Stimulated activated CD8-positive, alpha-beta memory T cell treated with anti-CD3 and anti-CD28 coated beads, Interleukin-15, amount 100 ng/mL, for 48 hours (primary cell): ENCODE measurements at places on chromosomes 1 and 21.

GRCh38 chr1:187948170-187948794 lies 1119.5 kb downstream of the PLA2G4A start:
- no peak for DNase-seq

GRCh38 chr1:119978018-119978505 lies 81.7 kb upstream of the ADAM30 start:
- DNase-seq: no peak

GRCh38 chr1:26983863-26984262 lies 9.6 kb upstream of the TRNP1 start:
- no peak for DNase-seq

DNA sequence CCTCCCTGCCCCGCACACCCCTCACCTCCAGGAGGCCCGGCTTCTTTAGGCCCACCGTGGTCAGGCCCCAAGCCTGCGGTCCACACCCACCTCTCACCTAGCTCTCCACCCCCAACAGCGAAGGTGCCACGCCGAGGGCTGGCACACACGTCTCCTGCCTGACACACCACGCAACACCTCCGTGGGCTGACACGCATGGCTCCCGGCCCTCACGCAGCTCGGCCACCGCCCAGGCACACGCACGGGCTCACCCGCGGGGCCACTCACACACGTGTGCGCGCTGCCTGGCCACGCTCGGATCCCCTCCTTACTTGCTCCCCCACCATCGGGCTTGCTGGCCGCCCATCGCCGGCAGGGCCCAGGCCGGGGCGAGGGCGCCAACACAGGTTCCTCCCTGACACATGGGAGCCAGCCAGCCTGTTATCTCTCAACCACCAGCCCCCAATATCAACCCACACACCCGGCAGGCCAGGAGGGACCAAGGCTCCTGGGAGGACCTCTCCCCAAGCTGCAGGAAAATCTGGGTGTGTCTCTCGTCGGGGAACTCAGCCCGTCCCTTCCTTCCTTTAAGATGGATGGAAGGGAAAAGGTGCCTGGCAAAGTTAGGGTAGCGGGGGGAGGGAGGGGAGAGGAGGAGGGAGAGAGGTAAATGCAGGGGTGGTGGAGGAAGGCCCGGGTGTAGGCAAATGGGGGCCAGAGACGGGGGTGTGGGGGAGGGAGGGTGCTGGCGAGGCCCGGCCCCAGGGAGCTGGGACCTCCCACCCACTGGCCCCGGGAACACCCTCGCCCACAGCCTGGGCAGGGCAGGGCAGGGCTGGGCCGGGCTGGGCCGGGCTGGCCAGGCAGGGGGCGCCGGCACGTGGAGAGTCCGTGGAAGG lies 546 bp downstream of the ELOVL1 start:
- DNase-seq: no peak

GRCh38 chr1:178472531-178472930 lies 24.2 kb downstream of the CLEC20A start:
- no peak for DNase-seq

GRCh38 chr1:171881442-171881841 lies 40.1 kb downstream of the DNM3 start:
- DNase-seq: no peak

DNA sequence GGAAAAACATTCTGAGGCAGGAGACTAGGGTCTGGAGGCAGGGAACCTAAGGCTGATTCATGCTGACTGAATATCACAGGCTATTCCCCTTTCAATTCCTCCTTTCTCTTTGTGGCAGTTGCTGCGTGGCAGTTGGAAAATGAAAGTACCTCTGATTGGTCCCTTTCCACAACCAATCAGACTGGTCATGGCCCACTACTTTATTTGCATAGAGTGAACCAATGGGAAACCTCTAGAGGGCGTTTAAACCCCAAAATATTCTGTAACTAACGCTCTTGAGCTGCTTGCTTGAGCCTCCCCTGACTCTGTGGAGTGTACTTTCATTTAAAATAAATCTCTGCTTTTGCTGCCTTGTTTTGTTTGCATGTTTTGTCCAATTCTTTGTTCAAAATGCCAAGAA lies 27.7 kb upstream of the VN1R5 start:
- DNase-seq: no peak

DNA sequence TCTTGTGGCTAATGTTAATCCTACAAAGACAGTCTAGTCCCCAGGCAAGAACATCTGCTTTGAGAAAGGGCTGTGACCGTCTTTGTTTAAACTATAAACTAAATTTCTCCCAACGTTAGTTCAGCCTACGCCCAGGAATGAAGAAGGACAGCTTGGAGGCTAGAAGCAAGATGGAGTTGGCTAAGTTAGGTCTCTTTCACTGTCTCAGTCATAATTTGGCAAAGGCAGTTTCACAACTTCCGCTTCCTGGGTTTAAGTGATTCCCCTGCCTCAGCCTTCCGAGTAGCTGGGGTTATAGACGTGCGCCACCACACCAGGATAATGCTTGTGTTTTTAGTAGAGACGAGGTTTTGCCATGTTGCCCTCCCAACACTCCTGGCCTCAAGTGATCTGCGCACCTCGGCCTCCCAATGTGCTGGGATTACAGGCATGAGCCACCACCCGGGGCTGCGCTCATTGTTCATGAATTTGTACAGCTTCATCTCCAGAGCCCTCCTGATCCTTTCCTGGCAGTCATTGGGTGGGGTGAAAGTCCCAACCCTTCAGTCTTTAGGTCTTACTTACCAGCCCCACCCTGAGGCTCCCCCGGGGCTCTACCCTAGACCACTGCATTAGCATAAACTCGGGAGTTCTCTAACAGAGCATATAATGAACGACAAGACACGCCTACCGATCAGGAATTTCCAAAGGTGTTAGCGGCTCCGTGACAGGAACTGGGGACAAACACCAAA lies 4.9 kb upstream of the MASP2 start:
- no peak for DNase-seq

GRCh38 chr1:96234299-96234698 lies 487.3 kb upstream of the PTBP2 start:
- DNase-seq: no peak

DNA sequence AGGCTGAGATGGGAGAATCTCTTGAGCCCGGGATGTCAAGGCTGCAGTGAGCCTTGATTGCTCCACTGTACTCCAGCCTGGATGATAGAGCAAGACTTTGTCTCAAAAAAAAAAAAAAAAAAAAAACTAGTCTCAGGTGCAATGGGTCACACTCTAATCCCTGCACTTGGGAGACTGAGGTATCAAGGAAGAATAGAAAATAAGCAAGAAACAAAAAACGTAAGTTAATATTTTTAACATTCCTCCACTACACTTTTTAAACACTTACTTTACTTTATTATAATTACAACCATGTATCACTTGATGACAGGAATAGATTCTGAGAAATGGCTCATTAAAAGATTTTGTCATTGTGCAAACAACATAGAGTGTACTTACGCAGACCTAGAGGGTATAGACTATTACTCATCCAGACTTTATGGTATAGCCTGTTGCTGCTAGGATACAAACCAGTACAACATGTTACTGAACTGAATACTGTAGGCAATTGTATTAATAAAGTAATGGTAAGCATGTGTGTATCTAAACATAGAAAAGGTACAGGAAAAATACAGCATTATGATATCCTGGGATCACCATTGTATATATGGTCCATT lies 1244.1 kb upstream of the ADGRL4 start:
- DNase-seq: no peak

- no peak for DNase-seq
Observed at GRCh38 chr1:110424699-110425611, 17.5 kb upstream of the LAMTOR5 start.

DNA sequence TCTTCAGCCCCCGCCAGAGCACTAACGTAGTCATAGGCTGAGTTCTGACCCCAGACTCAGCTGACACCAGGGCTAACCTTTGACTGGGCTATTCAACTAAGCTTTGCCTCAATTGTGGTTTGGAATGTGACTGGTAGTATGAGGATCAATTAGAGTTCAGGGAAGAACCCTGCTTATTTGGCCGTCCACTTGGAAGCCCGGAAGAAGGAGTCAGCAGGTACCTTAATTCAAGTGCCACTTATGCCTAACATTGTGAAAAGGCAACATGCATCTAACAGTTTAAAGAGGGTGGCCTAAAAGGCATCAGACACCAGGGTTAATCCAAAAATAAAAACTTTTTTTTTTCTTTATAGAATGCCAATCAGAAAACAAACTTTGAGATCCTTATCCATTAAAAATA lies 92.3 kb downstream of the BEND5 start:
- no peak for DNase-seq

DNA sequence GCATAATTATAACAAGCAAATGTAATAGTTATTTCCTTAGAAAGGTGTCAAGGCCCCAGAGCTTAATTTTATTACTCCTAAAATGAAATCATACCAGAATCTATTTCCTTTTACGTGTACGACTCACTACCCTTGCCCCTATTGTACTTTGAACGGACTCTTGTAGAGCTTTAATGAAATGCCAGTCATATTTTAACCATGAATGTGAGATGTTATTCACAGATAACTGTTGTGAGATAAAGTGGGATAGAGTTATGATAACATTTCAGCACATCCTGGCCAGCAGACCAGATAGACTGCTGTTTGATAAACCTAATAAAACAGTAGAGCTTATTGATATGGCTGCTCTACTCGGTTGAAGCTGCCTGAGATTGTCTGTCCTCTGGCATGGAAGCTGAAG lies 500.8 kb upstream of the PBX1 start:
- DNase-seq: no peak

DNA sequence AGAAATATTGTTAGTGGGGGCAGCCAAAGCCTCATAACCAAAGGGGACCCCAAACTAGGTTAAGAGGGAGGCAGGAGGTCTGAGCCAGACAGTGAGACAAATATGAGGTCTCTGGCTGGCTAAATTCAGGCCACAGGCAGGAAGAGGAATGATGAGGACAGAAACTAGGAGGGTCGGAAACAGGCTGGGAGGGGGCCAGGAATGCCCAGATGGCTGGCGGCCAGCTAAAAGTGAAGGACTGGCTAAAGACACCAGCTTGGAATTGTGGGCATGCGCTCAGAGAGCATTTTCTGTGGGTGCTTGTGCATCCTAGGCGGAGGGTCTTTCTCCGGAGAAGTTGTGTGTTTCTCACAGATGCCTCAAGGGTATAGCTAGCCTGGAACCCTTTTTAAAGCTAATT lies 77.0 kb downstream of the PGM1 start:
- DNase-seq: no peak

DNA sequence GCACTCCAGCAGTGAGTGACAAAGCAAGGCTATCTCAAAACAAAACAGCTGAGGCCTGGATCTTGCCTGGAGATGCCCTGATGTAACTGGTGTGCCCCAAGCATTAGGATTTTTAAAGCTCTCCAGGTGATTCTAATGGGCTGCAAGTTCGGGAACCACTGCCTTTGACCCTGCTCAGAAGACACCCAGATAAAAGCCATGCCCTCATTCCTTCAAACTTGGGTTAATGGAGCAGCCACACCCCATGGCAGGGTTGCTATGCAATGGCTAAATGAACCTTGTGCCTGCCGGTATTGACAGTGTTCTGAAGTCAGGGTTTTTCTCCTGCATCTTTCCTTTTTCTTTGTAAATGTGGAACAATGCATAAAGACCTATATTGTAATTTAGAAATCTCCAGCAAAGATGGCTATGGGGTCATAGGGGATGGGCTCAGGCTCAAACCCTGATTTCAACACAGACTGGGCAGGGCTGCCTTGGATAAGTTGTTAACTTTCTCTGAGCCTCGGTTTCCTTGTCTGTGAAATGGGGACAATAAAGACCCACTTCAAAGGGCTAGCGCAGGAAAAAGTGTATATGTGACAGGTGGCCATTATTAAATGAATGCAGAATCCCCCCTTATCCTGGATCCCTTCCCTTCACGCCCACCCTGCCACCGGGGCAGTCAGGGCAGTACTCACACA lies 453 bp downstream of the TFF3 start:
- DNase-seq: no peak

- no peak for DNase-seq
Observed at GRCh38 chr1:81617308-81617967, 183.3 kb upstream of the ADGRL2 start.

DNA sequence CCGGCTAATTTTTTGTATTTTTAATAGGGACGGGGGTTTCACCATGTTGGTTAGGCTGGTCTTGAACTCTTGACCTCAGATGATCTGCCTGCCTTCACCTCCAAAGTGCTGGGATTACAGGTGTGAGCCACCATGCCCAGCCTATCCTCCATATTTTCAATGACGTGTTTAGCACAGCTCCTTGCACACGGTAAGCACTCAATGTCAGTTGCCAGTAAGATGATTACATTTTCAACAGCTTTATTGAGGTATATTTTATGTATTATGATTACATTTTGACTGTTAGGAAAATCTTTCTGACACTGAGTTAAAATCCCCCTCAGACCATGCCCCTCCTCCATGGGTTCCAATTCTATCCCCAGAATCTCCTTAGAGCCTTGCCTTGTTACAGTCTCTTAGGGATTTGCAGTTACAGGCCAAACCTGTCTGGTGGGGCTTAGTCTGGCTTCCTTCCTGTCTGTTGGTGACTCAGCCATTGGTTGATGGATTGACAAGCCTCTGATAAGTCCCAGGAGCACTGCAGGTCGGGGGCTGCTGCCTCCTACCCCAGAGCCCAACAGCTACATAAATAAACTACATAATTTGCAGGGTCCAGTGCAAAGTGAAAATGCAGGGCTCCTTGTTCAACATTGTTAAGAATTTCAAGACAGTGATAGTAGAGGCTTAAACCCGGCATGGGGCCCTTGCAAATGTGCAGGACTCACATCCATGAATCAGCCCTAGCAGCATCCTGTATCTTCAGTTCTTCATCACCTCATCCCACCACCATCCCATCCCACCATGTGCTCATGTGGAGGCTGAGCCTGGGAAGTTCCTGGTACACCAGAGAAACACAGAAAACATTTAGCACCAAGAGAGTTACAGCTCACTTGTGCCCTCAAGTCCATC lies 23.4 kb downstream of the COA7 start:
- no peak for DNase-seq

DNA sequence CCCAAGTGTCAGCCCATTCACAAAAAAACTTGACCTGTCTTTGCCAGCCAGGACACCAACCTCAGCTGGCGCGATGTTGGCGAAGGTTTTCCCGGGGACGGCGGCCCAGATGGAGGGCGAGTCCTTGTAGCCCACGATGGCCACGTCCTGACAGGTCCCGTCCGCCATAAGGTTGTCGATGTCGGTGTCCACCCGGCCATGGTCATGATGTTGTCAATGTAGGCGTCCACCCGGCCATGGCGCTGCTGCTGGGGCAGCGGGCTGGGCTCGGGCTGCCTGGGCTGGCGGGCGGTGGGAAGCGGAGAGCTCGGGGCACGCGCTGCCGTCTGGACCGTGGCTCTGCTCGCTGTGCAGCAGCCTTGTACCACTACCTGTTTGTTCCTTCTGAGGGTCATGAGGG lies 18.3 kb upstream of the MYOC start:
- DNase-seq: no peak
